ENCODE measurements at places on chromosomes 2 and 18.

DNA sequence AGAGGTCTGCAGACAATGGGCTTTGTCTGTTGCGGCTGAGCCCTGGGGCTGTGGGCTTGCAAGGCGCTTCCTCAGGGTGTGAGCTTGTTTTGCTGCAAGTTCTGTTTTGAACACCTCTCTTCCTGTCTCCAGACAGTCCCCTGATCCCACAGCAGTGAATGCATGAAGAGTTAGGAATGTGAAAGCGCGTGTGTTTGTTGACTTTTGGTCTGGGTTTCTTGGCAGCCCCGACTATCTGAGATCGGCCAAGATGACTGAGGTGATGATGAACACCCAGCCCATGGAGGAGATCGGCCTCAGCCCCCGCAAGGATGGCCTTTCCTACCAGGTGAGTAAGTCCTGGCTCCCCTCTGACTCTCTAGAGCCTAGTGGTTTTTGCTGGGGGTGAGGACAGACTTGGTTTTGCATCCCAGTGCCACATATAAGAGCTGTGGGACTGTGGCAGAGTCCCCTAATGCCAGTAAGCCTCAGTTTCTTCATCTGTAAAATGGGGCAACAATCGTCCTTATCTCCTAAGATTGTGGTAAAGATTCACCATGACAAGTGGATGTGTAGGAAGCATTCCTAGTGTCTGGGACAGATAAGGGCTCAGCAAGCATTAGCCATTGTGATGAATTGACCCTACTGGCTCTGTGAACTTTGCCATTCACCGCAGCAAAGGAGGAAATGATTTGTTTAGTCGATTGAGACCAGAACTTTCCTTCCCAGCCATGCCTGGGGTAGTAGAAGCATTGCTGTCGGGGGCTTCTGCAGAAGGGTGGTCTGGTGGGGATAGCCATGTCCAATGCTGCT, 3.0 kb downstream of the LBH start:
- no peak for DNase-seq

- DNase-seq: no peak
Measured at GRCh38 chr18:33577685-33578517, at the start of gene ASXL3. Gene ASXL3 (plus strand): TSS chr18:33578219. CDS start chr18:33578632, 413 bp downstream.

DNA sequence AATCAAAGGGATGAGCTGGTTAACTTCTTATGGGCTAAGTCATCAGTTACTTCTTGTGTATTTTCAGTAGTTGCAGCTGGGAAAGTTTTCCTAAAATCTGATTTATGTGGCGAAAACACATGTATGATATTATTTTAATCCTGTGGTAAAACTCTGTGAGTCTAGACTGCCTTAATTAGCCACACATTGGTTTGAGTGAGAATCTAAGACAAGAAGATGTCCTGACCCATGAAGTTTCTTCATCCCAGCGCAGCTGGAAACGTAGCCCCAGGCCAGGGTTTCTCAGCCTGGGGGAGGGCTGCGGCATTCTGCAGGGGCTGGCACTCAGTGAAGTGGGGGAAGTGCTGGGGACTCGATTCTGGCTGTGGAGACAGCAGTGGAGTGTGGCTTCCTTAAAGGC, 44.7 kb upstream of the INHBB start:
- DNase-seq: no peak

GRCh38 chr18:57004366-57005121, 142.3 kb upstream of the BOD1L2 start:
- DNase-seq: no peak

- DNase-seq: no peak
Measured at GRCh38 chr2:44692821-44693220, 248.7 kb upstream of the SIX3 start.

GRCh38 chr18:33123862-33124518, 316.5 kb downstream of the CCDC178 start:
- DNase-seq: no peak

GRCh38 chr18:3595369-3596273, 145.6 kb downstream of the TGIF1 start:
- DNase-seq: no peak

DNA sequence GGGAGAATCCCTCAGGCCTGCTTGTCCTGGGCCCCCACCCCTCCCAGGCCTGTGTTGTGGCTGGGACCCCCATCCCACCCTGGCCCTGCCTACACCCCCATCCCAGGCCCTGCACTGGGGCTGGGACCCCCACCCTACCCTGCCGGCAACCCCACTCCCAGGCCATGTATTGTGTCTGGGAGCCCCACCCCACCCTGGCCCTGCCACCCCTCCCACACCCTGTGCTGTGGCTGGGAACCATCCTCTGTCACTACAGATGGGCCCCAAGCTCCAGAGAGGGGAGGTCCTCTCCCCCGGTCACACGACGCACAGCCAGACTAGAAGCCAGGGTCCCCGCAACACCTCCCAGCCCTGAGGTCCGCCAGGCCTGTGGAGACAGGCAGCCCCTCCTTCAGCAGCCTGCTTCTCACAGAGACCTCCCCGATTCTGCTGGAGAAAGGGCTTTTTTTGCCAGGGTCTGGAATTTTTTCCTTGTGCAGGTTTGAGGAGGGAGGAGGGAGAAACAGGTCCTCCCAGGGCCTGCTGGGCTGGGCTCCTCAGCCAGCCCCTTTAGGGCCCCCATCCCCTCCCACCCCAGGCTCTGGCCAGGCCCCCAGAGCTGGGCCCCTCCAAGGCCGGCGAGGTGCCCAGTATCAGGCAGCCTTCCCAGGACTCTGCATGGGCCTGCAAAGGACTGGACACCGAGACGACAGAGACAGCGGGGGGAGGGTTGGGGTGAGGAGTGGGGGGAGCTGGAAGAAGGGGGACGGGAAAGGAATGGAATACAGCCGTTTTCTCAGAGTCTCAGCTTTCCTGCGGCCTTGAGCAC, 28.0 kb downstream of the KIF1A start:
- DNase-seq: no peak

DNA sequence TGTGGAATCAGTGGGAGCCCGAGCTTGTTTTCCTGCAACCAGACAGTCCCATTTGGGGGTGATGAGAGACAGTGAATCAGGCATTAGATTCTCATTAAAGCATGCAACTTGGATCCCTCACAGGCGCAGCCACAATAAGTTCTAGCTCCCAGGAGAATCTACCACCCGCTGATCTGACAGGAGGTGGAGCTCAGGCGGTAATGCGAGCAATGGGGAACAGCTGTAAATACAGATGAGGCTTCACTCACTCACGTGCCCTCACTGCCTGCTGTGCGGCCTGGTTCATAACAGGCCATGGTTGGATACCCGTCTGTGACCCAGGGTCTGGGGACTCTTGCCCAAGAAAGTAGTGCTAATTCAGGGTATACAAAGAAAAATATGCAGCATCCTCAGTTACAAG, 144.8 kb upstream of the RGPD4 start:
- no peak for DNase-seq

DNA sequence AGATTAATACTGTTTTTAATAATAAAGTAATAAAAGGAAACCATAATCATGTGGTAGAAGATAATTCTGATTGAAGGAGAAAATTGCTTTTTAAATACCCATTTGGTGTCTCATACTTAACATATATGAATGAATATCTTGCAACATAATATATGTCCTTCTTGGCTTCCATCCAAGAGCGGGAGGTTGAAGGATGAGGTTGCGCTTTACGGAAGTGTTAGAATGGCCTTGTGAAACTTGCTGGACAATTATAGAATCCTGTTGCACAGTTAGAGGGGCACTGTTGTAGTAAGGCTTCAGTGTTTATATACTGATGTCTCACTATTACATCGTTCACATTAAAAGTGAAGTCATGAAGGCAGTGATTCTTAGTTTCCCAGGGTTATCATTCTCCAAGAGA, 9.4 kb downstream of the INSIG2 start:
- DNase-seq: no peak

- DNase-seq: no peak
Measured at GRCh38 chr2:69191634-69192033, 178.7 kb downstream of the ANTXR1 start.

DNA sequence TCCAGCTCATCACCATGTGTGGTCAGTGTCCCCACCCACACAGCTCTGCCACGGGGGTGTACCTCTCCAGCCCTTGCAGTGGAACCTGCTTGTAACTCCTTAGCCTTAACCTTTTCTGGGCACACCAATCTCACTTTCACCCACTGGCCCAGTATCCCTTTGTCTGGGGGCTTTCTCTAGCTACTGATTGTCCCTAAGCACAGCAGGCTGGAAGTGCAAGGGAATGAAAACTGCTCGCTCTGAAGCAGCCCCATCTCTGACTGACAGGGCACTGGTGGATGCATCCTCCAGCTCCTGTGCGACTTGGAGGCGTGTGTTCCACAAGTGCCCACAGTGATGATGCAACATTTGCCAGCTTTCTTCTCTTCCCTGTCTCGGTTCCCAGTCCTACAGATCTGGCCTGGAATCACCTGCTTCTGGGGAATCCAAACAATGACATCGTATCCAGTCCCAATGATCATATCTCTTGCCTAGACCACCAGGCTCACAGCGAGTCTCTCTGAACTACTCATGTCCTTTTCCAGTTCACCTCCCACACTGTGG, 33.6 kb downstream of the SCTR start:
- DNase-seq: no peak

DNA sequence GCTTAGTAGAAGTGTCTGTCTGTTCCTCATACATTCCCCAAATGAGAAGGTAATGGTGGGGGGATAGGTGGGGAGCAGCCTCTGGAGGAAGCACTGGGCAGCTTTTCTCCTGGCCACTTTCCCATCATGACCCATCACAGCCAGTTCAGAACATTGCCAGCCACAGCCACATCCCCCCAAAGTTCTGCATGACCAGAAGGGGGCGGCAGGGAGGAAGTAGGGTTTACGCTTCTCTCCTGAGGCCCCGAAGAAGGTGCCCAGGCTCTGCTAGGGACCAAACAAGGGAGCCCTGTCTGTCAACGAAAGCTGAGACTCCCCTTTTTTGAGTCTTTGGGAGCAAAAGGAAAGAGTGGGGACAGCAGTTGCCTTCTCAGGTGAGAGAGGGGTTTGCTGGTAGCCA, 7.7 kb downstream of the IGFBP5 start:
- no peak for DNase-seq
